T1000 (cell line): ENCODE measurements at places on chromosomes 2 and 18.
A peak's percentile ranks its signal among the peaks of the same experiment; 100 is the strongest.

- DNase-seq, result no peak
Measured at GRCh38 chr2:201176081-201176481, 6.9 kb upstream of the CASP10 start.

DNA sequence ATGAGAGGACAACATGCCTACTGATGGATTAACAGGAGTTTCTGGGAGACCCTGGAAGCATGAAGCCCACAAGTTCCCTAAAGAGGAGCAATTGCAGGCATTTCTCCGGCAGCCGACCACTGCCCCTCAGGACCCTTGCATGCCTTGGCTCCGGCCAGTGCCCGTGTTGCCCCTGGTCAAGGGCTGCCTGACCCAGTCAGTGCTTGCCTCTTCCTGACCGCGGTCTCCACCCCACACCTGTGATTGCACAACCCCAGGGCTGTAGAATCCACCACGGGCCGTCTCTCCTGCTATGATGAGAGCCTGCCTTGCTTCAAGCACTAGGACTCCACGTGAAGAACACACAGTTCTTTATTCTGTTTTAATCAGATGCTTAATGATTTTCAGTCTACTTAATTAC, 127.5 kb downstream of the GLI2 start:
- DNase-seq, result no peak

- DNase-seq, result no peak
Measured at GRCh38 chr2:7348761-7349160, 431.5 kb downstream of the RNF144A start.

DNA sequence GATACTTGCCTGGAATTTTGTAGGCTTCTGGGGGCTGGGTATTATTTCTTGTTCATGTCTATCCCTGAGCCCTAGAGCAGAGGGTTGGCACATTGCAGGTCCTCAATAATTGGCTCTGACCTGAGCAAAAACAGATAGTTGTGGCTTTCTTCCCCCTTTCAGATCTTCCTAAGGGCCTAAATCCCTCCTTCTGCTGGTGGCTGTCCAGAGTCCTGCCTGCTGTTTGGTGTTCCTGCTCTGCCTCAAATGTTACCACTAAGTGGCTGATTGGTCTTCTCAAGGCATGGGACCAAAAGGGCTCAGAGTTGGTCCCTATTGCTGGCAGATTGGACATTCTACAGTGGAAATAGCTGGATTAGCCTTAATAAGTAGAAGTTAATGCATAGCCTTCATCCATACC, 1.1 kb upstream of the CRYGB start:
- DNase-seq, result no peak

- no peak for DNase-seq
Measured at GRCh38 chr2:10385501-10385900, 62.6 kb downstream of the ODC1 start.

DNA sequence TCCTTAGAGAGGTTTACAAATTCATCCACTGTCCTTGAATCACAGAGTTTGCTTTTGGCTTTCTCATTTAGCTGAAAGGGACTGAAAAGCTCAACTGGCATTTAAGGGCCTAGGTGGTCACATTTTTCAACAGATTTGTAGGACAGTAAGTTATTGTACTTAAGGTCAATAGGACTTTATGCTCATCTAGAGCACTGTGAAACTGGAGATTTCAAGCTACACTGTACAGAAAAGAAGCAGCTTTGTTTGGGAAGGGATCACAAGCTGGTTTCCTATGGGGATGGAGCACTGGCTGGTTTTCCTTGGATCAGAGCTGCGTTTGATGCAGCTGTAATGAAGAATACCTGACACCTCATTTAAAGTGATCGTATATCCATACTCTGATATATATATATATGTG, 482.7 kb downstream of the FBXO15 start:
- no peak for DNase-seq

DNA sequence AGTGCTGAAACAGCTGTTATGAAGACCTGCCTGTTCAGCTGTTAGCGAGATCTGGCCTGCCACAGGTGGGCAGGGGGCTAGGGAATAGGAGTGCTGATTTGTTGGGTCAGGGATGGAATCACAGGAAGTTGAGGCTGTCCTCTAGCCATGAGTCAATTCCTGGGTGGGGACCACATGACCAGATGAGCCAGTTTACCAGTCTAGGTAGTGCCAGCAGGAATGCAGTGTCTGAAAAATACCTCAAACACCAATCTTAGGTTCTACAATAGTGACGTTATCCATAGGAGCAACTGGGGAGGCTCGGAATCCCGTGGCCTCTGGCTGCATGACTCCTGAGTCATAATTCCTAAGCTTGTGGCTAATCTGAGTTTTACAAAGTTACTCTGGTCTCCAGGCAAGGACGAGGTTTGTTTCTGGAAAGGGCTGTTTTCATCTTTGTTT, 44.9 kb downstream of the DYSF start:
- peak; percentile 54 for DNase-seq

DNA sequence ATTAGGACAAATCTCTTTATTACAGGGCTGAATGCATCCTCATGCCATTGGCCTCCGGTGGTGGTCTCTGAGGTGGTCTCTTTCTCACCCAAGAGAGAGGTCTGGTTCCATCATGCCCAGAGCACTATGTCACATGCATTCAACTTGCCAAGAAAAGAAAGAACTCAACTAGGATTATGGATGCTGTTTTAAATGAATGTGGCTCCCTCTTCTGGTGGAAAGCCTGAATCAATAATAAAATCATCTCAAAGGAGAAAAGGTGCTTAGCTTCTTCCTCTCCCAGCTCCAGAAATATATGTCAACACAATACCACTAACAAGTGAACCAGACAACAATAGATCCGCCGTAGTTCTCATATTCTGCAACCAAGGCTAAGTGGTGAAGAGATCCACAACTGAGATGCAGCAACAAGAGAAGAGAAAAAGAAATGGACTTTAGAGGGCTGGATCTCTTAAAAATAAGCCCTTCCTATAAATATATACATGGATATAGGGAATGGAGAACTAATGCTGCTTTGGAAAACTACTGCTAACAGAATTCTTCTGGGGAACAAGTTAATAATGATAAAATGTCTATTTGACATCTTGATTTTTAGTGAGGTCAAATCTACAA, 396.8 kb downstream of the NCKAP5 start:
- DNase-seq, result peak; percentile 12

- no peak for DNase-seq
Measured at GRCh38 chr2:222563936-222564335, 92.0 kb downstream of the FARSB start.

GRCh38 chr2:142545036-142545435, 332.4 kb upstream of the KYNU start:
- DNase-seq, result no peak

DNA sequence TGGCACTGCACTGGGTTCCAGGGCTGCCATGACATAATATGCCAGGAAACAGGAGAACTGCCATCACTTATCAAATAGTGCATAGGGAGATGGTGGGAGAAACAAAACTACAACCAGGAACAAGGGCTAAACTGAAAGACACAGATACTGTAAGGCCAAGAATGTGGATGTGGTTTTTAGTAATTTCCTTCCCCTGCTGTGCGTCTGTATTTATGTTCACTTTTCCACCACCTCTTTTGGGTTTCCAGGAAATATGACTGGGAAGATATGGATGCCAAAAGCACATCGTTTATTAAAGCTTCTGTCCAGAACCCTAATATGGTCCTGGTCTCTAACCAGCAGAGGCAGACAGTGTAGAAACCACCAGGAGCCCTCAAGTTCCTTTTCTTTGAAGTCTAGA, 759.7 kb upstream of the FANCL start:
- DNase-seq, result no peak

DNA sequence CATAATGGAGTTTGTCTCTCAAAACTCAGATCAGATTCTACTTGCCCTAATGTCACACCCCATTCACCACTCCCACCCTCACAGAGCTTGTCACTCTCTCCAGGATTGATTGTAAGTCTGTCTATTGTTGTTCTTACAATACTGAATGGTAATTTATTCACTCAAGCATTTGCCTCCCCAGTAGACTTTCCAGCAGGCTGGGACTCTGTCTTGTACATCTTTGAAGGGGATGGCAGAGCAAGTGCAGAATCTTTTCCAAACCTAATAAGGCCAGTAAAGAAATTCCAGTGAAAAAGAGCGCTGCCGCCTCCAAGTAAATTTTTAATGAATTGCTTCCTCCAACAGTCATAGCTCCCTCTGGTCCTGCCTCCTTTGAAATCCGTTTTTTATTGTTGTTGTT, 56.9 kb downstream of the RBM43 start:
- no peak for DNase-seq

- peak; percentile 17 for DNase-seq
Measured at GRCh38 chr18:22471546-22472131, 53.9 kb upstream of the CTAGE1 start.

DNA sequence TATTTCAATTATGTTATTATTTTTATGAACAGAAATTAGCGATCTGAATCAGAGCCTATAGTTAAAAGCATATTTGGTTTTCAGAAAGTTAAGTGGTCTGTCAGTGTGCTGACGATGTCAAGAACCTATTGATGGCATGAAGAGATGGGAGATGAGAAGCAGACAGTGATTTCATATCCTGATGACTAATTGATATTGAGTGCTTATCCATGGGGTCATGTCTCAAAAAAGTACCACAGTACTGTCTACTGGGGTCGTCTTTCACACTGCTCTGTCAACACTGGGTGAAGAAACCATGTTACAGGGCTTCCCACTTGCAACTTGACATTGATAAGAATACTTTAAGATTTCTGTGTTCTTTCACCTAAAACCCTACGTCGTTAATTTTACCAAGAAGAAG, 297.1 kb downstream of the AFF3 start:
- DNase-seq, result no peak

GRCh38 chr18:79496978-79497637, 101.4 kb downstream of the NFATC1 start:
- DNase-seq, result peak; percentile 25

DNA sequence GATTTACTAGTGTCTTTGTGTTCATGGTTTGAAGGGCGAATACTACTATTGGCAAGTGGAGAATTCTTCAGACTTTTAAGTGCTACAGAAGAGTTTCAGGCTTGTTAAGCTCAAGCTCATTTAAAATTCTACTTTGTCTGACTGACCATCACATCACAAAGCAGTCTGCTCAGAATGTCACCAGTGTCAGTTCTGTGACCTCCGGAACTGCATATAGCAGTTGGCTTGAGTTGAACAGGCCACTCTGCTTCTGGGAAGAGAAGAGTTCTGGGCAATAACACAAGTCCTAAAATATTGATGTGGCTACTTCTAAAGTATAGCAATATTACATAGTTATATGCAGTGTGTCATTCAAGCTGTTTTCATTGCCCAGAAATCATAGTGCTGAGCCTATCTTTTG, 245.0 kb upstream of the BOD1L2 start:
- DNase-seq, result no peak

GRCh38 chr2:130813722-130814121, 23.0 kb upstream of the ARHGEF4 start:
- no peak for DNase-seq

DNA sequence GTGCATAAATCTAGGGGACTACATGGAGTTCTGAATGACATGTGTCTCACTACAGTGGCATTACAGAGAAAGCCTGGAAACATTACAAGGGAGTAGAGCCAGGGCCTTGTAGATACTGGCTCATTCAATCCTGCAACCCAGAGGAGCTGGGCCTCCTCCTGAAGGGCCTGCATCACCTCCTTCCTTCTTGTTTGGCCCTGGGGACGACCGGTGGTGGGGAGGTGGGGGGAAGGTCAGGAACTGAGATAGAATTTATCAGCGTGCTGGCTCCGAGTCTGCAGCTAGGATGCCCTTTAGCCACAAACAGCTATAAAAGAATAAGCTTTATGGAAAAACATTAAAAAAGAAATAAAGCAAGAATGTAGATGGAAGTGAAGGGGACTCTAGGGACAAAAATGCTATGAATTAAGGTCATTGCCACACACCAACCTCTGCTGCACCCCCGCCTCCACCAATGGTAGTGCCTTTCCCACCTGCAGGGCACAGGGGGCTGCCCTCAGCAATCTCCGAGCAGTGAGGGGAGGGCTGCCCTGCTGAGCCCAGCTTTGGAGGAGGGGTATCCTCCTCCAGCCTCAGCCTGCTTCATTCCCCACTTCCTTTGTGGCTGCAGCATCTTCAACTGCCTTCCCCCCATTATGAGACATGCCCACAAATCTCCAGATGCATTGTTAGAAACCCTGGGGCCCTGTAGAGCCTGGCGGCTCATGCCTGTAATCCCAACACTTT, 149.0 kb downstream of the MSH2 start:
- no peak for DNase-seq

- no peak for DNase-seq
Measured at GRCh38 chr18:3903337-3903736, 453.4 kb downstream of the TGIF1 start.

- DNase-seq, result no peak
Measured at GRCh38 chr2:175842996-175843395, 159.1 kb downstream of the LNPK start.

GRCh38 chr18:49677762-49678413, 116.0 kb downstream of the LIPG start:
- DNase-seq, result no peak

DNA sequence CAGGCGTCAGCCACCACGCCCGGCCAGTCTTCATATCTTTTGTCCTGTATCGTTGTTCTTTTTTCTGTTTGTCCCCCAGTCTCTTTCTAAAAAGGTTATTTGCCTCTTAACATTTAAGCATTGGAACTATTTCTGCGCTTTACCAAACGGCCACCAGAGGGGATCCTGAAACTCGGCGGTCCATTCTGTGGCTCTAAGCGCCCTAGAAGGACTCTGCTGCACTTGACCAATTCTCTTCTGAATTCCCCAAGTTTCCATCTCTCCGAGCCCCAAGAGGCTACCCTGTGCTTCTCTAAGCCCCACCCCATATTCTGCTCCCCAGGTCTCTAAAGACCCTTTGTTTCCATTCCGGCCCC, 33.1 kb upstream of the REG3G start:
- no peak for DNase-seq

- DNase-seq, result no peak
Measured at GRCh38 chr18:6057604-6058003, 162.3 kb upstream of the TMEM200C start.

DNA sequence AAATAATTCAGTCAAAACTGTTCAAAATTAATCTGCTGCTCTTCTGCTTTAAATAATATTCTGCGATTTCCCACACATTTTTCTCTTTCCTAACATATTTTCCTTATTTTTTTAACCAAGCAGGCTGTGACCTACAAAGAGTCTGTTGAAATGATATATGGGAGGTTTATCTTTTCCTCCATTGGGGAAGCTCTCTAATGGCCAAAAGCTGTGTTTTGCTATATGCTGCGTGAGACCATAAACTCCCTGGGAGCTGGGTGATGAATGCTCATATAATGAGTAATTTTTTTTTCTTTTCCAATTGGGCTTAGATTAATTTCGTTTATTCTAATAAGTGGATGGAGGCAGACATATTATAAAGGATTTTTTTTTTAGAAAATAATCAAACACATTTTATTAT, 72.2 kb upstream of the MAP2 start:
- no peak for DNase-seq

DNA sequence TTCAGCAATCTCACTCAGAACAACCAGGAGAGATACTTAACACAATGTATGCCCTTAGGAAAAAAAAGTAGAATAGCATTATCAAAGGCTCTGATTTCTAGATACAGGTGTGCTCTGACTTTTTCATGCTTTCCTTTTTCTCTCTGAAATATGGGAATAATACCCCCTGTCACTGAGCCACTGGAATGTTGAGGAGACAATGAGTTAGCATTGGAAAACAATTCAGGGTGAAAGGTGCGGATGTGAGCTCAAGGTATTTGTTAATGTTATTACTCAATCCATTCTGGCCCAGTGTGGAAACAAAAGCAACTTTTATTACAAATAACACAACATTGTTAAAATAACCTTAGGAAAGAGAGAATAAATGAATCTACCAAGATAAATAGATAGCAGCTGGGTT, 228.0 kb downstream of the IKZF2 start:
- DNase-seq, result no peak

GRCh38 chr18:47929681-47930198, 719 bp downstream of the SMAD2 start:
- DNase-seq, result no peak
